Uterus (tissue), 4 donors: ENCODE measurements at places on chromosomes 7 and 10. TPM values are rescaled to one million over a fixed set of nuclear protein-coding genes. Genes with fewer than 3 reads are reported as not detected.

Gene MKI67
- total RNA-seq: 0.88 TPM

Gene ABCC2
- total RNA-seq: 3.0 TPM

Gene SEC31B
- total RNA-seq: 8.6 TPM

Gene NAT16
- not detected for total RNA-seq

Gene DGKI
- 5.2 TPM for total RNA-seq

DNA sequence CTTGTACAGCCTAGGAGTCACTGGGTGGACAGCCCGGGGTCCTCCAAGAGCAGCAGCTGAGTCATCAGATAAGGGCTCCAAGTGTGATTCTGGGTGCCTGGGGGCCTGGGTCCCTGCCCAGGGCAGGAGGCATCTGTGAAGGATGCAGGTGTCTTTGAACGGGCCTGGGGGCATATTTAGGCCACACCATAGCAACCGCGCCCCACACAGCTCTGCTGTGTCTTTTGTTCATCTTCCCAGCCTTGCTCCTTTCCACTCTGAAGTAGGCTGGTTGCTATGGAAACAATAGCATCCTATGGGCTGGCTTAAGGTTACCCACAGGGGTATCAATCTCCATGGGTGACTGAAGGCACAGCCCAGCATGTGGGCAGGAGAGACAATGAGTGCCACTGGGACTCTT lies 324.7 kb downstream of the TCERG1L start:
- H3K27ac ChIP-seq: no peak overlapping the region
- no peaks in the 10 kb centered on the region for H3K36me3 ChIP-seq
- no peaks in the 10 kb centered on the region for H3K4me1 ChIP-seq
- DNase-seq: no peak

DNA sequence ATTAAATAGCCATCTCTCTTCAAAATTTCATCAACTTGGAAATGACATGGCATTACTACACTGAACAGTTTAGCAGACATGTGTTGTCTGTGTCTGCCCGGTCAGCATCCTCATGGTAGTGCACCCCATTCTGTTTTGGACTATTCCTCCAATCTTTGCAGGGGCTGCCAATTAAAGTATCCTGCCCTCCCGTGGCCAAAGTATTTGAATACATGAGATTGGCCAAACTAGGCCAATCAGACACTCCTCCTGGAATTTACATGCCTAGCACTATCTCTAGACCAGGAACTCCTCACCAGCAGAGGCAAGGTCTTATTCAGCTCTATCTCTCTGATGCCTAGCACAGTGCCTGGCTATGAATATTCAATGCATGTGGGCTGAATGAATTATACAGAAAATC lies 4.4 kb downstream of the SHTN1 start:
- H3K4me3 ChIP-seq: no peak overlapping the region
- DNase-seq: no peak
- no peak overlapping the region for H3K27ac ChIP-seq
- H3K36me3 ChIP-seq: no peaks in the 10 kb centered on the region
- H3K4me1 ChIP-seq: no peaks in the 10 kb centered on the region

DNA sequence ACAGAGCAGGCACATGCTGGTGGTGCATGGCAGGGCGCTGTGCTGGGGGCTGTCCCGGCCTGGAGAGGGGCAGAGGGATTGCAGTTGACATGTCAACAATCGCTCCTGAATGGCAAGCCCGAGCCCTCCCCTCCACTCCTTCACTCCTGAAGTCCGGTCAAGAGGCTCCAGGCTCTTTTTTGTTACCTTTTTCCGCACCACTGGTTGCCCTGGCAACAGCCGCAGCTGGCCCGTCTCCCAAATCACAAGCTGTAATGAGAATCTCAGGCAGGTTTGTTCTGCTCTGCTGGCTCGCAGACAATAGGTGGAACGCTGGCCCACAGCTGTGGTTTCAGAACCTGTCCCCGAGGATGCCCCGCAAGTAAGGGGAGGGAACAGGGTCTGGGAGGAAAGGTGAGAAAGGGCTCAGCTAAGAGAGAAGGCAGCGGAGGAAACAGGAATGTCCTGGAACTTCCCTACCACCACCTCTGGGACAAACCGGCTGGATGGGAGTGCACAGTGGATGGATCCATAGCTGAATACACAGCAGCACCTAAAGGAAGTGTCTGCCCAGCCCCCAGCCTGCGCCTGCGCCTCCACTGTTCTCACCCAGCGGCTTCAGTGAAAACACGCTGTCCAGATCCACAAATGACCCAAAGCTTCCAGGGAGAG lies 58.9 kb downstream of the CALML3 start:
- no peak overlapping the region for H3K27ac ChIP-seq
- no peaks in the 10 kb centered on the region for H3K27me3 ChIP-seq
- H3K4me3 ChIP-seq: no peak overlapping the region
- no peak for DNase-seq
